ENCODE measurements at places on chromosomes 1 and 21.
A peak's percentile ranks its signal among the peaks of the same experiment; 100 is the strongest.

- peak; percentile 49 for DNase-seq
Measured at GRCh38 chr1:209012443-209013196, 570.9 kb upstream of the CAMK1G start.

- no peak for DNase-seq
Measured at GRCh38 chr1:200486634-200487033, 76.8 kb upstream of the ZNF281 start.

DNA sequence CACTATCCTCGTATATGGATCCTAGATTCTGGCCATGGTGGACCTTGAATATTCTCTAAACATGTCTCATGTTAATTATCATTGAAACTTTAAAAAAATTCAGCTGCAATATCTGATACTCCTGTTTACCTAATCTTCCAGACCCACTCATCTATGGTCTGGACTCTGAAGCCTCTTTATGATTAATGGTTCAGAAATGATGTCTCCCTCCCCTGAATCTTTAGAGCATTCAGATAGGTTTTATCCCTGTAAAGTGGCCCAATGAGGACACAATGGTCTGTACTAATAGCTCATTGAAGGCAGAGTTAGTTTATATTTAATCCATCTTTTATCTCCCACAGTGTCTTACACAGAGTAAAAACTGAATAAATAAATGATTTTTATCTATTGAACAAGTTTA lies 53.0 kb upstream of the DUSP10 start:
- DNase-seq = no peak

DNA sequence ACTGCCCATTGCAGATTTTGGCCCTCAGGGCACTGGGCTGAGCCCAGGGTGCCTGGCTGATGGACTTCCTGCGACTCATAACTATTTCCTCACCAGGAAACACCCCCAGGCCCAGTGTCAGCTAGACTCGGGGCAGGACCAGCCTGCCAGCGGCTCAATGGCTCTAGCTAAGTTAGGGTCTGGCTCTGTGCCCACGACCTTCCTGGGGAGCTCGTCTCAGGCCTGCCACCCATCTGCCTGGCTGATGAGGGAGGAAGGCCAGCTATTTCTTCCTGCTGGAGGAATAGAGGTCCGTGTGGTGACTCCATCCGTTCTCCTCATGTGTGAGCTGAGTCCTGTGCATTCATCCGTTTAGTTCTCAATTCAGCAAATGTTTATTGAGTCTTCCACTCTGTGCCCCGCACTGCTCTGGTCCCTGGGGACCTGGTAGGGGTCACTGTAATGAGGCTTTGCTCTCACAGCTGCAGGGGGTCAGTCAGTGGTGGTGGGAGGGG lies 44.5 kb downstream of the KIRREL1 start:
- no peak for DNase-seq

DNA sequence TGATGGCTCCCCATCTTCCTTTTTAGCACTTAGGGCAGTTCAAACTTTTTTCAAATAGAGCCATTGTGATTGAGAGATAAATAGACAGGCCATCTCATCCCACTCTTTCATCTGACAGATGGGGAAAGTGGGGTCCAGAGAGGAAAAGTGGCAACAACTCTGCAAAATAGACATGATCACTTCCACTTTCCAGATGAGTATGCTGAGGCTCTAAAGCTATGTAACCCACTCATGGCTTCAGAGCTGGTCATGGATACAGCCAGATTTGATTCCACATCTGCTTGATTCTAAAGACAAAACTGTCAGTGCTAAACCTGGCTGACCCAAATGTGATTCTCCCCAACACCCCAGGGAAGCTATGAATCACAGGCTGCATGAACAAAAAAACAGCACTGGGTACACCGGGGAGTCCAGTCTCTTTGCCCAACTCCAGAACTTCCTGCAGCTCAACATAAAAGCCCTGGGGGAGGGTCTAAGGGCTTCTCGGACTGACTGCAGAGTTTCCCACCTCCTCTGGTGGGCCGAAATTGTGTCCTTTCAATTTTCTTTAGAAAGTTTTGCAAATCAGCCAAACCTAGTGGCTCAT lies 59.3 kb downstream of the PLPP3 start:
- DNase-seq = no peak

- no peak for DNase-seq
Measured at GRCh38 chr1:235516862-235517446, 12.7 kb upstream of the B3GALNT2 start.

- DNase-seq = no peak
Measured at GRCh38 chr1:224736619-224737352, 120.7 kb downstream of the CNIH3 start.

DNA sequence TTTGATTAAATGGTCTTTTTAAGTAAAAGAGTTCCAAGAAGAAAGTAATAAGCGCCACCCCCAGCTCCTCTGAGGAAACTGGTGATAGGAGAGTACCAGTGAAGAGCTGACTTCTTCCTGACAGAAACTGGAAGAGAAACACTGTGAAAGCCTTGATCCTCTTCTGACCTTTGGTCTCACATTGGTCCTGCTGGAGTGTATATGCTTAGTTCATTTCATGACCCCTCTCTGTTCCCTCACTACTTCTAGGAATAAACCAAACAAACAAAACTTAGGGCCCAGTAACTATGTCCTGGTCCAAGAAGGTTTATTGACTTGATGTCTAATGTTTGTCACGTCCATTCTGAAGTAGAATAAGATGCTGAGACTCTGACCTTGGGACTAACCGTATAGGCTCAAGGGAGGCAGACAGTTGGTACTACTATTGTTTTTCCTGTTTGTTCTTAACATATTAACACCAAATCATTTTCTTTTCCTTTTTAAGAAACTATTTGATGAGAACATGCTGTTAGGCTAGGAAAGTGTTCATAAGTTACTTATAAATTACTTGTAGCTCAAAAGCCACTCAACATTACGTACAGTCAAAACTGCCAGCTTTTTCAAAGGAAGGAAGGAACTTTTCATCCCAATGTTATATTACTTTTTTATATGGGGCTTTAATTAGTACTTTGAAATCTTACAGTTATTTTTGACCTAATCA lies 57.9 kb downstream of the MIER1 start:
- no peak for DNase-seq

Data from NCI-H187 (cell line).